ENCODE measurements at places on chromosomes 13 and 19. TPM values are rescaled to one million over a fixed set of nuclear protein-coding genes. Genes with fewer than 3 reads are reported as not detected.

The SYNE4 gene
- total RNA-seq, result 1.4 TPM

The MAP4K1 gene
- 337 TPM for total RNA-seq

The PLD3 gene
- 72.0 TPM for total RNA-seq

The PCDH17 gene
- not detected for total RNA-seq

The VSTM1 gene
- total RNA-seq, result not detected

The ATXN8OS gene
- not detected for total RNA-seq

The ZNF525 gene
- total RNA-seq, result 17.9 TPM

The IGFL1 gene
- total RNA-seq, result not detected

The HSH2D gene
- total RNA-seq, result 199 TPM

The ADGRE2 gene
- total RNA-seq, result 0.50 TPM

The FUT3 gene
- total RNA-seq, result not detected

The CYP2B6 gene
- total RNA-seq, result not detected
